ENCODE measurements at places on chromosomes 12 and 14. TPM values are rescaled to one million over a fixed set of nuclear protein-coding genes. Genes with fewer than 3 reads are reported as not detected.

- DNase-seq = no peak
These were observed 19.3 kb upstream of the KCNH3 start for GRCh38 chr12:49519574-49519936.

- no peak for DNase-seq
These were observed 1.3 kb upstream of the SLC41A2 start for GRCh38 chr12:104959335-104959841.

DNA sequence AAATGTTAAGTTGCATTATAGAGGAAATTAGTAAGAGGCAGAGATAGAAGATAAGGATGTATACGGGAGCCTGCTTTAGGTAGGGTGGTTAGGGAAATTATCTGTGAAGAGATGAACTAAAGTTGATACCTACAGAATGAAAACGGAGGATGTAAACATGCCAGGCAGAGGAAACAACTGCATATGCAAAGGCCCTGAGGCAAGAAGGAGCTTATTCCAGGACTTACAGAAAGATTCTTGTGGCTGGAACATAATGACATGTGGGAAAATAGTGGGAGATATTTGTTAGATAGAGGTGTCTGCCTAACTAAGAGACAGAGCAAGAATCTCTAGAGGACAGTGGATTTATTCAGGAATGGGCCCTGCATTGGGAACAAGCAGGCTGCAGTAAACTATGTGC is 16.2 kb upstream of the SERPINA1 start:
- DNase-seq = no peak

DNA sequence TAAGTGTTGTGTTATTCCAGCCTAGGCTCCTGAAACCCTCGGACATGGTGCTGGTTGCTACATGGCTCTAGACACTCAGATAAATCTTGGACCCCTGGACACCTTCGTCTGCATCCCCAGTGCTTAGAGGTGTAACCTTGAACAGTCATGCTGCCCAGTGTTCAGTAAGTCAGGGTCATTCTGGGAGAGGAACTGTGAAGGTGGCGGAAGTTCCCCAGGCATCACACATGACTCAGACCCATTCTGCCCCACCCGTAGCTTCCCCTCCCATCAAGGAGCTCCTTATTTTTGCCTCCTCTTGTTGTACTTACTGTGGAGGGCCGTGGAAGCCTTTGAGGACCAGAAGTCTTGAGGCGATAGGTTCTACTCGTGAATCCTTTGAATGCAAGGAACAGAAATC is 18.1 kb upstream of the SSPN start:
- DNase-seq = no peak

GRCh38 chr12:93509506-93509905 is 42.2 kb downstream of the MRPL42 start:
- DNase-seq = no peak

- DNase-seq = peak; percentile 92
These were observed 64.9 kb upstream of the STRN3 start for GRCh38 chr14:31090883-31091764.

GRCh38 chr12:5210179-5210922 is 166.7 kb downstream of the KCNA5 start:
- no peak for DNase-seq

DNA sequence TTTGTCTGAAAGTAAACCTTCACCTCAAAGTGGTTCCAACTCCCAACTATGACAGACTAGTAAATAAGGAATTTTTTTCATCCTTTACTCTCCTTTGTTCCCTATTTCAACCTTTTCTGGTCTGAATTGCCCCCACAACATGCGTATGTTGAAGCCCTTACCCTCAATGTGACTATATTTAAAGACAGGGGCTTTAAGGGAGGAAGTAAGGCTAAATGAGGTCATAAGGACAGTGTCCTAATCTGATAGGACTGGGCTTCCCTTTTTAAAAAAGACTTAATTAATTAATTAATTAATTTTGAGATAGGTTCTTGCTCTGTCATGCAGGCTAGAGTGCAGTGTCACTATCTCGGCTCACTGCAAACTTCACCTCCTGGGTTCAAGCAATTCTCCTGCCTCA is 86.3 kb downstream of the VCPKMT start:
- DNase-seq = no peak

DNA sequence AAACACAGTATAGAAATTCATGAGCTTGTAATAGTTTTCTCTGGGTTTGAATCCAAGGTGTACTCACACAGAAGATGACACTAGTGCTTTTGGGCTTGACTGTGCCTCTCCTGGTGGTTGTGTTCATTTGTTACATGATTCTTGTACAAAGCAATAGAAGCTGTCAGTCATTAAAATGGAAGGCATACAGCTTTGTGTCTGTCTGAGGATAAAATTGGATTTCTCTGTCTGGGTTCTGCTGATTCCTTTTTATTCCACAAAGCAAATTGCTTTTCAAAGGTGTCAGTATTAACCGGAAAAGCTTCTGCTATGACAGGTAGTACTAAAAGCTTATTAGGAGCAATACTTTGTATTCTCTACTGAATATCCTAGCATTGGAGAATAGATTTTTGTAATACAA is 361.2 kb downstream of the SLC6A15 start:
- DNase-seq = no peak

- DNase-seq = no peak
These were observed 644.2 kb downstream of the NOVA1 start for GRCh38 chr14:25953532-25954139.

GRCh38 chr12:63021116-63021515 is 86.2 kb upstream of the PPM1H start:
- DNase-seq = no peak

- DNase-seq = no peak
These were observed 94.2 kb upstream of the TBX5 start for GRCh38 chr12:114500131-114500530.

GRCh38 chr14:77832297-77832696 is 32.4 kb downstream of the ADCK1 start:
- no peak for DNase-seq

GRCh38 chr12:81573228-81573627 is 185.9 kb downstream of the PPFIA2 start:
- peak; percentile 0 for DNase-seq

DNA sequence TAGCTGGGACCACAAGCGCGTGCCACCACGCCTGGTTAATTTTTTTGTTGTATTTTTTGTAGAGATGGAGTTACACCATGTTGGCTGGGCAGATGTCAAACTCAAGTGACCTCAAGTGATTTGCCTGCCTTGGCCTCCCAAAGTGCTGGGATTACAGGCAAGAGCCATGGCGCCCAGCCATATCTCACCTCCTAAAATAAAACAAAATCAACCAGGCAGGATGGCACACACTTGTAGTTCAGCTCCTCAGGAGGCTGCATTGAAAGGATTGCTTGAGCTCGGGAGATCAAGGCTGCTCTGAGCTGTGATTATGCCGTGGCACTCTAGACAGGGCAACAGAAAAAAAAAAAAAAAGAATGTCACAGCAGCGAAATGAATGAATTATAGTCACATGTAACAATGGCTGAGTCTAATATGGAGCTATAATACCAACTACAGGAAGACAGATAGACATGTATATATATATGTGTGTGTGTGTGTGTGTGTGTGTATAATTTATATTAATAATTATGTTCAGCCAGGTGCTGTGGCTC is 19.3 kb upstream of the TMEM120B start:
- peak; percentile 41 for DNase-seq

GRCh38 chr12:46933947-46934346 is 108.2 kb upstream of the SLC38A4 start:
- peak; percentile 77 for DNase-seq

DNA sequence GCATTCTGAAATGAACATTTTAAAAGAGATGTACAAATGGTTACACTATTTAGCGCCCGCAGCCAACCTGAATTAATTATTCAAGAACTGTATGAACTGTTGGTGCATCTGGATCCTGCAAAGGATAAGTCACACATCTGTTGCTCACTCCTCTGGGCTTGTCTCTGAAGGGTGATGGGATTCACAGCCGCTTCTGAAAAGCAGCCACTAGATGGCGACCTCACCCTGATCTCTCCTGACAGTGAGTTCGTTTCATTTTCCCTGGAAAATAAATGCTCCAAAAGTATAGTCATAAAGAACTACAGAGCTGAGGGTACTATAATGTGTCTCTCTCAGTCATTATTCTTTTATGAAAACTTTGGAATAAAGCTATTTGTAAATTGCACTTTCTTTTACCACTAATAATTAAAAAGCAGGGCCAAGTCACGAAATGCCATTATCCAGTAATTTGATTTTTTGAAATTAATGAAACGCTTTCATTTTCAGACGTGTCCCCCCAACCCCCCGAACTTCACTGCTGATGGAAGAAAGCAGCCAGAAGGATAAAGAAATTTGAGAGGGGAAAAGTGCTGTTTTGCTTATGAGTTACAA is 789.6 kb downstream of the NRXN3 start:
- DNase-seq = peak; percentile 81

DNA sequence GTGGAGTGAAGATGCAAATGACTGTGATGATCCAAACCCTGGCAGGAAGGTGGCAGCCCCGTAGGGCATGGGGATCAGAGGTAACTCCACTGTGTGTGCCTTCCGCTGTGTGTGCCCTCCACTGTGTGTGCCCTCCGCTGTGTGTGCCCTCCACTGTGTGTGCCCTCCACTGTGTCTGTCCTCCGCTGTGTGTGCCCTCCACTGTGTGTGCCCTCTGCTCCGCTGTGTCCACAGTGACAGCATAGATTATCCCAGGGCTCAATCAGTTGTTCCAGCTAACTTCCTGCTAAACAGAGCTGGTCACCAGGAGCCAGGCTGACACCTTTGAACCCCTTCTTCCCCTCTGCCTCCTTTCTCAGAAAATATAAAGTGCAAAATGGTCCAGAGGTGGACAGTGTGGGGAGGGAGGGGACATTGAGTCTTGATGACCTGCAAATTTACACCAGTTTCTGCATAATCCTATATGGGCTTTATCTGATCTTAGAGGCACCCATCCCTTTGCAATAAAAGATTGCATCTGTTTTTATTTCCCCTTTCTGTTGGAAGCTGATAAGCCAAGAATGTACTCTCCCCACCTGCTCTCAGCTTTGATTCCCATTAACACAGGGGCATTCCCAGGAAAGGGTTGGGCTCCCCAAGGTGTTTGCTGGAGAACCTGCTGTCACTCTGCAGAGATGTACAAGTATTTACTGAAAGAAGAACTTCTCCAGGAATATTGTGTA is 21.6 kb upstream of the HNF1A start:
- no peak for DNase-seq

- DNase-seq = no peak
These were observed 30.4 kb upstream of the PPP2R5E start for GRCh38 chr14:63573581-63573980.

DNA sequence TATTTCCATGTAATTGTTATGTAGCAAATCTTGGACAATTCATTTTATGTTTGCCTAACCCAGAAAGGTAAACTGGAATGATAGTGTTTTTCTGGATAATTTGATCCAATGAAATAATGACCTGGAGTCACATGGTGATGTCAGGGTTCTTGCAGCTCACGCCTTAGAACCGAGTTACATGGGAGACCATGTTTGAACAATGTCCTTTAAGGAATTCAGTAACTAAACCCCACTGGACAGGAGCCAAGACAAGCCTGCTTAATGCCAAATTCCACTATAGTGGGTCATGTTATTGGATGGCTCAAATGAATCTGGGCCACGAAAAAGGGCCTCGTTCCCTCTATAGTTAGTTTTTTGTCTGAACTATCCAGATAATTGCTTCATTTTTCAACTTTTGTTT is 255.8 kb upstream of the HMGA2 start:
- no peak for DNase-seq

DNA sequence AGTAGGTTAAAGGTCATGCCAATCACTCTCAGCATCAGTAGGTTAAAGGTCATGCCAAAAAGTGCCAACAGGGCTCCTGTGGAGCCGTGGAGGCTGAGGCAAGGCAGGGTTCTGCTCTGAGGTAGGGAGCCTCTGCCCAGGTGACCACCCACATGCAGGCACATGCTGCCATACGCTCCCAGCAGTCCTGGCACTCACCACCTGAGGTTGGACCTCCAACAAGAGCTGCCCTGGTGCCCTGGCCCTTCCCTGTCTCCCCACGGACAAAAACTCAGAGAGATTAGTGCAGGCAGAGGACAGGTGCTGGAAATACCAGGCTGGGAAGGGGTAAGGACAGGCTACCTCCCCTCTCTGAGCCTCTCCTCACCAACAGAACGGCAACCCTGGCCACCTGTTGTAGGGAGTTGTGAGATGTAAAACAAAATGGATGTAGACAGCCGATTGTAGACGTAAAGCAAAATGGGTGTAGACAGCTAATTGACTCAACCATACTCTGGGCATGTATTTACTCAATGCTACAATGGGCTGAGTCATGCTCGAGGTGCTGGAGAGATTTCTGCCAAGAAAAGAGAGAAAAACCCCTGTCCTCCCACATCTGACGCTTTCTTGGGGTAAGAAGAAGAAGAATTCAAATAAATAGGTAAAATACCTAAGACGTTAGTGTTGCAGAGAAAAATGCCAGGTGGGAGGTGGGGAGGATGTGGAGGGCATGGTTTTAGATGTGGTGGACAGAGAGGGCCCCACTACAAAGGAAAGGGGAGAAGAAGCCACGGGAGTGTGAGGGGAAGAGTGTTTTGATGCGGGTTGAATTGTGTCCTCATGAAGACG is 32.4 kb downstream of the LTBP2 start:
- peak; percentile 87 for DNase-seq

GRCh38 chr14:58904776-58905175 is 267.0 kb downstream of the DACT1 start:
- no peak for DNase-seq

GRCh38 chr14:100818221-100818699 is 7.7 kb upstream of the MEG3 start:
- DNase-seq = no peak

GRCh38 chr12:113067987-113068935 is 11.7 kb downstream of the DTX1 start:
- no peak for DNase-seq

GRCh38 chr12:91316907-91317269 is 134.3 kb upstream of the DCN start:
- DNase-seq = peak; percentile 40

PLEKHH1 gene
- total RNA-seq = 29.9 TPM

GPD1 gene
- 1.7 TPM for total RNA-seq

GNB3 gene
- 5.2 TPM for total RNA-seq

TPPP2 gene
- not detected for total RNA-seq

PMEL gene
- total RNA-seq = 11.3 TPM

SPX gene
- 1.5 TPM for total RNA-seq

KRT75 gene
- not detected for total RNA-seq

CCDC38 gene
- not detected for total RNA-seq

AKAP3 gene
- 13.2 TPM for total RNA-seq

CD9 gene
- 11.6 TPM for total RNA-seq

WIF1 gene
- not detected for total RNA-seq

TXNRD1 gene
- 74.9 TPM for total RNA-seq

ASB2 gene
- total RNA-seq = 208 TPM

RFX4 gene
- not detected for total RNA-seq

CMKLR1 gene
- total RNA-seq = not detected

CPNE6 gene
- 0.12 TPM for total RNA-seq

Data from cardiac muscle cell (in vitro differentiated cells and primary cell).